RCC 7860 (cell line): ENCODE measurements at places on chromosomes 2 and 18.

DNA sequence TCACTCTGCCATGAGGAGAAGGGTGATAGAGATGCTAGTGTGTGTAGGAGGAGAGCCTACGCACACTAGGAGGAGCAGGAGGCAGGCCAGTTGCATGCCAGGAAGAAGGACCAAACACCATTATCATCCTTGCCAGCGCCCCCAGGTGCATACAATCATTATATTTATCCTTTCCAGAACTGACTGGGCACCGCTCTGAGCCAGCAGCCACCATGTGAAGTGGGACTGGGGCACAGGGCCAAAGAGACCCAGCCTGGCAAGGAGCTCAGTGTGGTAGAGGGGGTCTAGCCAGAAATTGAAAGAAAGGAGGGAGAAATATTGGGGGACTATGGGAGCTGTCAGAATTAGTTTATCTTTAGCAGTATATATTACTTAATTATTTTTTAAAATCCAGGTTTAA is 8.3 kb upstream of the GPR148 start:
- no peak for DNase-seq

- no peak for DNase-seq
Measured at GRCh38 chr18:11163665-11164064, 14.3 kb upstream of the PIEZO2 start.

- no peak for DNase-seq
Measured at GRCh38 chr2:98936353-98937351, 627 bp upstream of the CRACDL start.

GRCh38 chr2:72780477-72780876 is 45.4 kb downstream of the EXOC6B start:
- DNase-seq = no peak

DNA sequence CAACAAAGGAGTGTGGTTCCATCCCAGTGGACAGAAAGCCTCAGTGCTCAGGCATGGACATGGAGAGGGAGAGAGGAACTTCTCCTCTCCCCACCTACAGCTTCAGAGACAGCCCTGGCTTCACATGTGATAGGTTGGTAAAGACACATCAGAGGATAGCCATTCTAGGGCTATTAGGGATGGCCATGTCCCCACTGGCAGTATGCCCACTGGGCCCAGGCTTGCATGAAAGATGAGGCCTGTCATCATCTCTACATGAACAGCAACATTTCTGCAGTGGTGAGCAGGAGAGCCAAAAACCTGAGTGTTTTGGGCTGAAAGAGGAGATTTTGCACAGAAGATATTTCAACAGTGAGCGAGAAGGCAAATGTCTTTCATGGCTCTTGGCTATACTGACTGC is 517.2 kb downstream of the NR4A2 start:
- no peak for DNase-seq

DNA sequence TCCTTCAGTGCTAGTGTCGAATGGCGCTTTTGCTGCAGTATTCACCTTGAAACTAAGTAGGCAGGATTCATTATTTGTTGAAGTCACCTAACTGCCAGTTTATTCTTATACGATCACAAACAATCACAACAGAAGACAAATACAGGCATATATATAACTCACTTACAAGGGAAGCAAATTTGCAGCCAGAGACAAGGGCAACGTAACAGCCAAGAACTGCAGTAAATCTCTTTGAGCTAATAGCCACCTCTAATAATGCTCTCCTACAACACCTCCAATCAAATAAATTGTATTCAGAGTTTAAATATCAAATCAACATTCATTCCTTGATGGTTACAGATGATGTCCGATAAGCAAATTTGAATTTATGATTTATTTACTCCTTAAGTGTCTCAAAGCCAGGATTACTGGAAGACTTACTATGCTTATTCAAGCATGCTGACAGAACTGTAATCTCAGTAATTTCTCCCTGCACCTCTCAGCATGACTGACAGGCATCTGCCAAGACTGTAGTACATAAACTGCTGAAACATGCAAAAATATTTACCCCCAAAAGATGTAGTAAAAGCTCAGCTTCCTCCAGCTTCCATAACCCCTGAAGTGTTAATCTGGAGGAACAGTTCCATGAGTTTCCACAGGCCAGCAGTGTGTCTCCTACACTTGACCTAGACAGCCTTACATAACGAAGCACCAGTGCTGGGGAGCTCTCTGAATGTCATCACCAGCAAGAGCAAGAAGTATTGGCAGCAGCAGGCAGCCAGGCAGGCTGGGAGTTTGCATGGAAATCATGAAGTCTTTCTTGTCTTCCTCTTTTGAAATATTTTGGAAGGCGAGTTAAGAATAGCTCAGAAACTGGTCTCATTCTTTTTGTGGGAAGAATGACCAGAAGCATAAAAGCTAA is 20.9 kb upstream of the SCN1A start:
- no peak for DNase-seq

- peak; percentile 21 for DNase-seq
Measured at GRCh38 chr2:179592167-179592936, 269.1 kb downstream of the ZNF385B start.

DNA sequence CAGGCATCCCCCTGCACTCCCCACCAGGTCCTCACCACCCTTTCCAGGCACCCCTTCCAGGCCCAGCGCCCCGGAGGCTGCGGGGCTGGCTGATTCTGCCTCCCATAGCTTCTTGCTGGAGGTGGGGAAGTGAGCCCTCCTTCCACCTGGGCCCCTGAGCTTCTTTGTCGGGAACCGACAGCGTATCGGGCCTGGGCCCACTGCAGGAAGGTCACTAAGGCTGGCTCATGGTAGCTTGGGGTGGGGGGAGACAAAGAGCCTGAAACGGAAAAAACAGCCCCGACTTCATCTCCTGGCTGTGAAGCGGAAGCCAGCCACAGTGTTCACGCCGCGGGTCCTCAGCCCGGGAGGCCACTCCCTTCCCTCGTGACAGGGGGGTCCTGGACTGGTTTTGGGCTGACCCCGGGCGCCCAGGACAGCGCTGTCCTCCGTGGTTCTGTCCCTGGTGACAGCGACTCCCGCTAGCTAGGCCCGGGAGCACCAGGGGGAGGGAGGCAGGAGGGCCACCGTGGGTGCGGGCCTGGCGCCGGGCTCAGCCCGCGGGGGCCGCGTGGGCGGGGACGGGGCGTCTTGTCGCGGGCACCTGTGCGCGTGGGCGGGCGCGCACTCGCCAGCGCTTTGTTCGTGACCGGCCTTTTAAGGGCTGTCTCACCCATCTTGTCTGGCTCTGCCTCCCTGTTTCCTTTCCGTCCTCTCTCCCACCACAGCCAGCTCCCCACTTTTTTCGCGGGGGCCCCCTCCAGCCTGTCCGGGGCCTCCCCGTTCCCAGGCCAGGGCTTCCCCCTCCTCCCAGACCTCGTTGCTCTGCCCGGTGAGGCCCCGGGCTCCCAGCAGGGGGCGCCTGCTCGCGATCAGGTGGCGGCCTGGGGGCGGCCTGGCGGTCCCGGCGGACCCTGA is 64.9 kb downstream of the DNMT3A start:
- DNase-seq = no peak

DNA sequence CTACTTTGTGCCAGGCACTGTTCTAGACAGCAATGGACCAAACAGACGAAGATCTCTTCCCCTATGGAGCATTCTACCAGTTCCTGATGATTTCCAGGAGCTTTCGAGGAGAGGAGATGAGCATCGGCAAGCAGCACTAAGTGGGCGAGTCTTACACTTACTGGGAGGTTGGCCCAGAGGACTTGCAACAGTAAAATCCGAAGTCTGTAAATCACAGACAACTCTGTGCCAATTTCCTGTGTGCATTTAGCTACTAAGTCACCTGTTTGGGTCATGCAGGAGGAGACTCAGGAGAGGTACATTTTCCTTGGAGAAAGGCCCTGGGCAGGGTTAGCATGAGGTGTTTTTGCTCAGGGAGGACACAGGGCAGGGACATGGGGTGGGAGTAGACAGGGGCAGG is 58.9 kb downstream of the TRPM8 start:
- DNase-seq = no peak

GRCh38 chr2:207241198-207241597 is 75.5 kb upstream of the KLF7 start:
- DNase-seq = peak; percentile 70

DNA sequence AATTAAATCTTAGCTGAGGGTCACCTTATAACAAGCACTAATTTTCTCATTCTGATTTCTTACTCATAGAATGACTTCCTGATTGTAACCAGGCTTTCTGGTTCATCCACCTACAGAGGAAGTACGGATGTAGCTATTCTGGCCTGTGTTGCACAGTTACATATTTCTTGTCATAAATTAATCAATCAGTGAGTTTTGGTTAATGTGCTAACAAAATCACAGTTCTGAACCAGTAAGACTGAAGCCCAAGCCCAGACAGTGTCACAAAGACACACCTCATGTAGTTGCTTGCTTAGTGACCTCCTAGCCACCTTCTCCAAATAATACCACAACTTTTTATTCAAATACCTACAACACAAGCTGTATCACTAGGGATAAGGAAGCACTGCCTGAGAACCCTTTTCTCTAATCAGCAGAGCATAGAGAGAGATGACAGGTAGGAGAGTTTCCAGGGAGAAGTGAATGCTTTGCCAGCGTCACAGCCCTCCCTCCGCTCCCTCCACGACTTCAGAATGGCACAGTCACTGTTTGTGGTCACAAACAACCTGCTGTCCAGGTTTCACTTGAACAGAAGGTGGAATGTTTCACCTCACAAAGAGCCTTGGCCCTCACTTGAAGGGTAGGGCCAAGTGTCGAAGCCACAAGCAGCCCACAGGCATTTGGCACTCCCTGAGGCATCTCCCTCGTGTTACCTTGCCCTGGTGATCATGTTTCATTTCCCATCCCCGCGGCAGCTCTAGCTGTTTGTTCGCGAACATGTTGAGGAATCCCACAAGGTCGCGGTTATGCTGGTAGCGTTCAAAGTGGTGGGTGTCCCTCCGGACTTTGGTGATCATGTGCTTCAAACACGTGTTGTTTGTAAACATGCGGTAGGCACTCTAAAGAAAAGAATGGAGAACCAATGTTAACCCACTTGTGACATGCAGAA is 120.8 kb upstream of the STK17B start:
- DNase-seq = peak; percentile 69

- DNase-seq = peak; percentile 89
Measured at GRCh38 chr2:45353879-45354278, 257.2 kb downstream of the SRBD1 start.

GRCh38 chr18:55280503-55280902 is 307.5 kb downstream of the TCF4 start:
- DNase-seq = no peak

GRCh38 chr2:186460465-186460864 is 25.6 kb upstream of the ZC3H15 start:
- DNase-seq = peak; percentile 15

DNA sequence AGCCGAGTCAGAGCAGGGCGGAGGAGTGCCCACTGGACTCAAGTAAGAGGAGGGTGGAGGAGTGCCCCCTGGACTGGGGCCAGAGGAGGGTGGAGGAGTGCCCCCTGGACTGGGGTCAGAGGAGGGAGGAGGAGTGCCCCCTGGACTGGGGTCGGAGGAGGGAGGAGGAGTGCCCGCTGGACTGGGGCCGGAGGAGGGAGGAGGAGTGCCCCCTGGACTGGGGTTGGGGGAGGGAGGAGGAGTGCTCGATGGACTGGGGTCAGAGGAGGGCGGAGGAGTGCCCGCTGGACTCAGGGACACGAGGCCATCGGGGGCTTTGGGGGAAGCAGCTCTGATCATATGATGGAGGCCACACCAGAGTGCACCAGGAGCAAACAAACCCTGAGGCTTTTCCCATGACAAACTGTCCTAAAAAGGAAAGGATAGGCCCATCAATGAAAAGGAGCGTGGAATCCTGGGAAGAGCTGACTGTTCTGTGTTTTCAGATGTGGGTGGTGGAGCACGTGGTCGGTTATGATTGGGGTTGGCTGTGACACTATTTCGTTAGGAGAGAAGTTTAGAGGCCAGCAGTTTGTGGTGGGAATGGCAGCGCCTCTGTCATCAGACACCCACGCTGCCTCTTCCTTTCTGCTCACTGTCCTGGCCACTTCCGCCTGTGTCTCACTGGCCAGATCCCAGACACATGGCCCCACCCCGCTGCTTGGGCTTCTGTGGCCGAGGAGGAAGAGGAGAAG is 24.5 kb upstream of the HPCAL1 start:
- DNase-seq = peak; percentile 99

- DNase-seq = no peak
Measured at GRCh38 chr2:197515315-197515738, 539 bp upstream of the MOB4 start.

DNA sequence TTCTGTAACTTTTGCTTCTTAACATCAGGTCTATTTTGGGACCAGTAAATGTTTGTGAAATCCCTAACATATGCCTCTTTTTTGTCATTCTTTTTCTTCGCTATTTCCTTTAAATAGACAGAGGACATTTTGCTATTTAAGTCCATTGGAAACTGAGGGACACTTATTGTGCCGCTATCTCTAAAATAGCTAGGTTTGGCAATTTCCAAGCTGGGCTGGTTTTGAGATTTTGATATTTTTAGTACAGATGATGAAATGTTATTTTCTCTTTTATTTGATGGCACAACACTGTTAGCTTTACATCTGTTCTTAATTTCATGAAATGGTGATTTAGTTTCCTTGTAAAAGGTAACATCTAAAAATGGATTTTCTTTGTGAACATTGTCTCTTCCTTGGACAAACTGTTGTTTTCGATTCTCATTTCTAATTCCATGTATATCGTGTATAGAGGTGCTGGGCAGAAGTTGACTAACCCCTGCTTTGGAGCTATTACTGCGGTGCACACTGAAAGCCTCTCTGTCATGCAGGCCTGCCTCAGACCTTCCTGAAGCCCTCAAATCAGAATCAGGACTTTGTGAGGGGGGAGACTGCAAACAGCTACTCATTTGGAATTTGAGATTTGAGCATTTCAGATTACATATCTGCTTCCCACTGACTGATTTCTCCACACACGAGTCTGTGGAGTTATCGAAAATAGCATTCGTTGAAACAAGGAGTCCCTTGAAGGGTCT is 594 bp downstream of the RAD51AP2 start:
- DNase-seq = no peak

DNA sequence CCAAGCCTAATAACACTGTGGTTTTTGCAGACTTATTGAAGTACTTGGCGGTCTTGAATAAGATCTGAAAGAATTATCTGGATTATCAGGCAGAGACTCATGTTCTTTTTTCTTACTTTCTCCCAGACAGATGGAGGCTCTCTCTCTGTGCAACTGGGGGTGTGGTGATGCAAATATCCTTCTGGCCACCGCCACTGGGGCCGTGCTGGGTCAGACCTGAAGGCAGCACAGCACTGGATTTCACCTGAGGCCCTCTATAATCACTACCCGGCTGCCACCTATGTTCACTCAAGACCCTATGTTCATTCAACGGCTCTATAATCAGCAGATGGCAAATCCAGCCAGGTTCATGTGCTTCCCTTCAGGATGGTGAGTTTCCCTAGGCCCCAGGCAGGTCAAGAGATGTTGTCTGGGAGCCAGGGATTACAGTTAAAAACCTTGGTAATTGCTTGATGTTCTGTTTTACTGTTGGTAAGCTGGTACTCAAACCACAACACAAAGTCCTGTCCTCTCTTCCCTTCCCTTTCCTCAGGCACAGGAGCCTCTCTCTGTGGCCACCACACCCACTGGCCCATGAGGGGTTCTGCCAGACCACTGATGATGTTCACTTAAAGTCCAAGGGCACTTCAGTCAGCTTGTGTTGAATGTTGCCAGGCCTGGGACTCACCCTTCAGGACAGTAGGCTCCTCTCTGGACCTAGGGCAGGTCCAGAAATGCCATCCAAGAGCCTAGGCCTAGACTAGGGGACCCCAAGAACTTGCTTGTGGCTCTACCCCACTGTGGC is 205.3 kb upstream of the GCFC2 start:
- no peak for DNase-seq
